ENCODE measurements at places on chromosomes 1 and 21. TPM values are rescaled to one million over a fixed set of nuclear protein-coding genes. Genes with fewer than 3 reads are reported as not detected.

RPS6KA1 gene
- total RNA-seq: 2.9 TPM

DNA sequence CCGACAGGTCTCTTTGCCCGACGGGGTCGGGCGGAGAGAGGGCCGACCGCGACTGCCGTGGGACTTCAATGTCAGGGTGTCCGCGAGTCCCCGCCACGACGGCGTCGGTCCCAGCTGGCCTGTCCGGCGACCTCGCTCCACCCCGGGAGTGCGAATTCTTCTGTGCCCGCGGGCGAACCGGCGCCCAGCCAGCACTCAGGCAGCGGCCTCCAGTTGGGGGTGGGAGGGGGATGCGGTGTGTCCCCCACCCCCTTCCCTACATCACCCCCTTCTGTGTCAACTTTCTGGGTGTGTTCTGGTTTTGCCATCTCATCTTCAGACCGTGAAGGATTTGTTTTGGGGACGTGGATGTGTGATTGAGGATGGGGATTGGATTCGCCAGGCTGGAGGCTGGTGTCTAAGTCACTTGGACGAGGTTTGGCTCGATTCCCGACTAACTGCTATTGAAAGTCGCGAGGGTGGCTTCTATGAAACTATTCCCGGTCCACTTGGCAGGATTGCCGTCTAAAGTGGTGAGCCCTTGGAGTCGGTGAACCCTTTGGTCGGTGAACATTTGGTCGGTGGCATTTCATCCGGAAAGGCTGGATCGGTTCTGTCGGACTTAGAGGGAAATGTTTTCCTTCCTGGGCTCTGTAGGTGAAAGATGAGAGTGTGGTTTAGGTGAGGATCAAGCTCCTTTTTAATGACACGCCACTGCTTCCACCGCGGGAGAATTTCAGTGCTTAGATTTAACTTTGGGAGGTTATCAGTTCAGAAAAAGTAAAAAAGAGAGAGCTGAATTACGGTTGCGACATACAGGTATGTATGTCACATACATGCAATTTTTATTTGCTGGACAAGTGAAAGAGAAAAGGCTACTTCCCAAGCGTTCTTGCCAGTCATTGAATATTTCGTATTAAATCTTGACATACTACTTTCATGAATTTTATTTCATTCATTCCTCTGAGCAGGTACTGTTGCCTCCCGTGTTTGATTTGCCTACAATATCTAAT is 771 bp downstream of the ABCD3 start:
- peak; percentile 38 for DNase-seq

- no peak for DNase-seq
Measured at GRCh38 chr1:23624440-23624839, 65.1 kb upstream of the ID3 start.

DNA sequence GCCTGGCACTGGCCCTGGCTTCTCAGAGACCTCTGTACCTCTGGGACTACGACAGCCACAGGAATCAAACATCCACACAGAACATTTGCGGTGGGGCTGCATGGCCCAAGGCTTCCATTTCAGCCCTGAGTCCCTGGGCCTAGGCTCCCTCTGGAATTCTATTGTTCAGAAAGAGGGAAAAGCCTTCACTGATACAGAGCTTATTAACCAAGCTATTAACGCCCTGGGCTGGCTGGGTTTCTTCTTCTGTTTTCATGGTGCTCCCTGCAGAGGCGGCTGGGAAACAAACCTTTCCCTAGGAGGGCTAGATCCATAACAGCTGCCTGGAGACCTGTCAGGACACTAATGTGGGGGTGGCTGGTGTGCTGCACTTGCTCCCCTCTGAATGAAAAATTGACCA is 88.2 kb downstream of the KAZN start:
- no peak for DNase-seq

GRCh38 chr1:21896026-21896425 is 41.1 kb downstream of the HSPG2 start:
- DNase-seq: no peak

GRCh38 chr21:32083197-32083596 is 195.7 kb downstream of the MIS18A start:
- DNase-seq: no peak

DNA sequence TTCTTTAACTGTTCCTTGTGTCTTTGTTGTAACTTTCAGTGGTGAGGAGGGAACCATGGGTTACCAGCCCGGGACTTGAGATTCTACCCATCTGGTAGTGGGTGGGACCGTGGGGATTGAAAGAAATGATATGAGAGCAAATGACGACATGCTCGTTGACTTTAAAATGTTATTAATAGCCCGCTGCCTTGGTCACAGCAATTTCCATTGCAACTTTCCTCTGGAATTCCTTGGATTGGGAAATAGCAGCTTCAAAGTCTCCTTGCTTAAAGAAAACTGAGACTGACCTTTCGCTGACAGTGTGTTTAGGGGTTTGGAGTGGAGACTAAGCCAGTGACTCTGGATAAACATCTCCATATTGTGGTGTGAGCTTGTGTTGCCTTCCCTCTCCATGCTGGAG is 44.2 kb upstream of the MARK1 start:
- peak; percentile 23 for DNase-seq

All from fibroblast of the aortic adventitia (primary cell).